ENCODE measurements at places on chromosomes 7 and 10.

GRCh38 chr10:77417806-77418640 is 219.6 kb downstream of the KCNMA1 start:
- no peak for DNase-seq

DNA sequence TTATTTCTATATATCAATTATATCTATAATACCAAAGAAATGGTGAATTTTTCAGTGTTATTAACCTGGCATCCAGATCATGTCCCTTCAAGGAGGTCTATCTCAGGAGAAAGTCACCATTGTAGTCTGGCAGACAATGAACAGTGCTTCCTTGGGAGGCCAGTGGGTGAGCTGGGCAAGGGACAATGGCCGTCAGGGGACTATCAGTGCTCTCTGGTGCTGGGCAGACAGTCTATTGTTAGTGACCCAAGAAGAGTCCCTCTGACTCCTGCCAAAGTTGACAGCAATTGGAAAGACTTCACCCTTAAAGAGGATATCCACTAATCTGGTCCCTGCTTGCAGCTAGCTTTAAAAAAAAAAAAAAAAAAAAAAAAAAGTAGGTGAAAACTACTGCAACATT is 7.1 kb downstream of the JAZF1 start:
- DNase-seq: no peak

DNA sequence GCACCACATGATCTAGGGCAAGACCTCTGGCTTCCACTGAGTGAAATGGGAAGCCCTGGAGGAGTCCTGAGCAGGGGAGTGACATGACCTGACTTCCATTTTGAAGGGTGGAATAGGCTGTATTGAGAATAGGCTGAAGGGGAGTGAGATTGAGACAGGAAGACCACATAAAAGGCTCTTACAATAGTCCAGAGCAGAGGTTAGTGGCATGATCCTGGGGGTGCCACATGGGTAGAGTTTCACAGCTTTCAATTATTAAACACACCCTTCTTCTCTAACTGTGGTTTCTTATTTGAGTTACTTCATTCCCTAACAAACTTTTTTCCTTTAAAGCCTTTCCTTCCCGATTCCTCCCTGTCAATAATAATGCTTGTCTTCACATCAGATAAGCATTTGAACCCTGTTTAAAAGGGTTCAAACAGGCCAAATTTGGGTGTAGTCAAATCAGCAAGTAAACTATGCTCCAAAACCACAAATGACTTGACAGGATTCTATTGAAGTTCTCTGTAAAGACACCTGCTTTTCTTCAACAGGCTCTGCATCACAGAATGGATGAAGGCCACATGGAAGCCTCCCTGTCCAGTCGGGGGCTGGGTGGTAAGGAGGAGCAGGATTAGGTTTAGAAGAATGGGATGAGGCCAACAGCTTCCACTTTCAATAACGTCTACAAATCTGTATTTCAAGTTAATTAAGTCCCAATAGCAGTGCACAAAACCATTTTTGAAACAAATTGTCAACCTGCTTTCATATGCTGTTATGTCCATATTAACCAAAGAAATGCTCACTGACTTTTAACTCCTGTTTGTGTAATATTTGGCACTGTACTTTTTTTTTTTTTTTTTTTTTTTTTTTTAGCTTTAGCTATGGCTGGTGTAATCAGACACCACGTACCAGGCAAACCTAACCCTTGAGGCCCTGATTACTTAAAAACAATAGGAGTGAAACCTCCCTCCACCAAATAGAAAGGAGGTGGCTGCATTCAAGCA is 131.9 kb downstream of the NRCAM start:
- no peak for DNase-seq

- DNase-seq: no peak
Observed at GRCh38 chr7:98133181-98133580, 26.5 kb downstream of the LMTK2 start.

GRCh38 chr7:99395616-99396327 is 12.6 kb downstream of the PDAP1 start:
- no peak for DNase-seq

- no peak for DNase-seq
Observed at GRCh38 chr10:71065659-71066058, 146.7 kb upstream of the UNC5B start.

GRCh38 chr7:18046601-18047000 is 19.0 kb upstream of the PRPS1L1 start:
- DNase-seq: no peak

DNA sequence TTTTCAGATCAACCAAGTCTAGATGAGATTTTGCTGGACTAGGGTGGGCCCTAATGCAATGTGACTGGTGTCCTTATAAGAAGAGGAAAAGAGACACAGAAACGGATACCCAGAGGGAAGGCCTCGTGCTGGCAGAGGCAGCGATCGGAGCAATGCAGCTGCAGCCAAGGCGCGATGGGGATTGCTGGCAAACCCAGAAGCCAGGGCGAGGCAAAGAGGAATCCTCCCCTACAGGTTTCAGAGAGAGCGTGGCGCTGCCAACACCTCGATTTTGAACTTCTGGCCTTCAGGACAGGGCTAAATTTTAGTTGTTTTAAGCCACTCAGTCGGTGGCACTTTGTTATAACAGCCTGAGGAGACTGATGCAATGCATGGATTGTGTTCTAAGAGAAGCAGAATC is 157.1 kb upstream of the RHEB start:
- no peak for DNase-seq

DNA sequence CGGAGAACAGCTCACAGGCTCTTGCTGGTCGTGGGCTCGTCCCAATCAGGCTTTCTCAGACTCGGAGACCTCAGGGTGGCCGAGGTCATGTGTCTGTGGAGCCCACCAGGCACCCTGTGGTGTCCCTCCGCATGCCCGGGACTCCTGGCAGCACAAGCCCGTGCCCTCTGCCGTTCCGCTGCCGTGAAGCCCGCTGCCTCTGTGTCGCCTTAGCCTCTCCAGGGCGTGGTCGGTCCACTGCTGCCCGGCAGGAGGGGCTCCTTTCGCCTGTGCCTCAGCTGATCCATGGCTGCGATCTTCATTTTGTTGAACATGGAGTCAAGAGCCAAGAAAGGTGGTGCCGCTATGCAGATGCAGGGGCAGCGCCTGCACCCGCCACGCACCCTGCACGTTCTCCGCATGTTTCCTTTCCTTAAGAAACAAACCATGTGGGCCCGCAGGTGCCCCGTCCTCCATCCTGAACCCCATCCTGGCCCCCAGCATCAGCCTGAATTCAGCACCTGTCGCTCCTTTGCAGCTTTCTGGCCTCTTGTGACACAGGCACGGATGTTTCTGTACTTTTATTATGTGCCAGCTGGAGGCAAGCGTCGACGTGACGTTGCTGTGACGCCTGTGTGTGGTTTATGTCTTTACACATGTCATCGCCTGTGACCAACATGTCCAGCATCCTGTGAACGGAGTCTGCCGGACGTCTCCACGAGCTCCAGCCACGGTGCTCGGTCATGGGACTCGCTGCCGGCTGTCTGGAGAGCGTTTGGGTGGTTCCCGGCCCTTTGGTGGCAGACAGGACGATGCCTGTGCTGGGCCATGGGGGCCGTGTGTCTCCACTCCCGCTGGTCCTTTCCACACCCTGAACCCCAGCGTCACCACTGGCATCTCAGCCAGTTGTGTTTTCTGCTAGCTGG is 69.9 kb downstream of the NKX6-2 start:
- no peak for DNase-seq

DNA sequence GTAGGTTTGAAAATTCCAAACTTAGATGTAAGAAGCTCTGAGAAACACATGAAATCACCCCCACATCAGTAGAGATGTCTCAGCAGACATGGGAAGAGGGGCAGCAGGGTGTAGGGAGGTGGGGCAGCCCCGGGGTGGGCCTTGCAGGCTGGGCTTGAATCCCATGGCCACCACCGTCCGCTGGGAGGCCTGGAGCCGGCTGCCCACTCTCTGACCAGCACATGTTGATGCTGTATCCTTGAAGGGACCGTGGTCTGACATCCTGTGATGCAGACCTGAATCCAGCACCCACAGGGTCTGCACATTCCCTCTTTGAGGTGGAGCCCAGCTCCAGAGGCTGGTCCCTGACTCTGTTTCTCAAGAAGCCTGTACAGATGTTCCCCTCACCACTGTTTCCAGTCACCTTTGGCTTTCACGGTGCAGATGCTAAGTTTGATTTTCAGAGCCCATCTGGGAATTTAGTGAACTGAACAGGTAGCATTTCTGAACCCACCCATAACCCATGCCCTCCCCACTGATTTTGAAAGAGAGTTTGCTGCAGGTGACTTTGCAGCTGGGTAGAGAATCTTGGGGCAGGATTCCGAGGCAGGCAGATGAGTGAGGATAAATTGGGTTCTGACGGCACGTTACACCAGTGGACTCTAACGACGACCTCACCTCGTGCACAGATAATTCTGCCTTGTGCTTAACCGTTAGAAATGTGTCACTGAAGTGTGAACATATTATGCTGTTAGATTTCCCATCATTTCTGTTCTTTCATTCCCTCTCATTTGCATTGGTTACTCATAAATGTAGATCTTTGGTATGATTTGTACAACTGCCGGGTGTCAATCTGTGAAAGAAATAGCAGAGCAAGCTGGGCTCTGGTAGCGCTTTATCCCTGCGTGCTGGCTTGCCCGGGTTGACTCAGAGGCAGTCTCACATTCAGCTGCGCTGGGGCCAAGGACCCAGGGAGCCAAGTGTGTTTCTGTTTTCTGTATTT is 45.7 kb downstream of the IKZF1 start:
- no peak for DNase-seq

- peak; percentile 43 for DNase-seq
Observed at GRCh38 chr10:105986912-105987635, 1177.4 kb downstream of the SORCS1 start.

DNA sequence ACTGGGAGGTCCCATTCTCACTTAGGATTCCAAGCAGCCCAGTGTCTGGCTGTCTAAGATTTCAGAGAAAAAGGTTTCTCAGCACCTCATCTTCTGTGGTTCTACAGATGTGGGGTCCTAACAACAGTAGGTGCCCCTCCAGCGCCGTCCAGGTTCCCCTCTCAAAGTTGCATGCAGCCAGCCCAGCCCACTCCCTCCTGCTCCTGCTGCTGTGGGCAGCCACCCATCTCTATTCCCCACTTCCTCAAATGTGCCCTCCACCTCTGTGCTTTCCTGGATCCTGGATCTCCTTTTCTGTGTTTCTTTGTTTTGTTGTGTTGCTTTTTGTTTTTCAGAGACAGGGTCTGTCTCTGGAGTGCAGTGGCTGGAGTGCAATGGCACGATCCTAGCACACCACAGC is 13.3 kb upstream of the SLC18A3 start:
- DNase-seq: no peak

DNA sequence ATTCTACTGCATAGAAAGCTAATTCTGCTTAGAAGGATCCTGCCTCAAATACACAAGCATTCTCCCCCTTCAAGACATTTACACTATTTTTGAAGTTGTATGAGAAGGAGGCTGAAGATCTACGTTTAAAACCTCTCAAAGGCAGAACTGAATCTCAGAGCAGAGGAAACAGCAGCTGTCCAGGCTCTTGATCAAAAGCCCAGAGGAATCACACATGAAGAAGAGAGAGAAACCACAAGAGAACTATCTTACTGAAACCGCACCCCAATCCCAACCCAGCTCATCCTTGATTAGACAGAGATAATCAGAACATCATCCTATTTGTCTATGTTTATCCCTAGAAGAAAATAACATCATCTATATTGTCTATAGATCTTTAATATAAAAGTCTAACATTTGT is 2.2 kb upstream of the DNAJC1 start:
- DNase-seq: no peak

DNA sequence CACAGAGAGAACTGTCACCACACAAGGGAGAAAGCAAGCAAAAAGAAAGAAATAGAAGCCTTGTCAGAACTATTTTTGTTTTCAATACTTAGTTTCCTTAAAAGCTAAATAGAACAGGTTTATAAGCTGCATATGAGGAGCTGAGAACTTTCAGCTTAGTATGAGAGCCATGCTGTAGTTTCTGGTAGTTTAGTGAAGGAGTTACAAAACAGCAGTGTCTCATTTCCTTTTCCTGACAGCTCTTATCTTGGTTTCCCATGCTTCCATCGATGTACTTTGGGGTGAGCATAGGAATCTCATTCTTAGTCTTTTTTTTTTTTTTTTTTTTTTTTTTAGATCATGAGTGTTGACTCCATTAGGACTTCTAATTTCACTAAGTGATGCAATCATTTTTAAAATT is 8.6 kb upstream of the CHRM2 start:
- no peak for DNase-seq

- DNase-seq: no peak
Observed at GRCh38 chr7:31254926-31255325, 85.6 kb downstream of the NEUROD6 start.

- DNase-seq: no peak
Observed at GRCh38 chr10:128013626-128014025, 106.7 kb downstream of the PTPRE start.

DNA sequence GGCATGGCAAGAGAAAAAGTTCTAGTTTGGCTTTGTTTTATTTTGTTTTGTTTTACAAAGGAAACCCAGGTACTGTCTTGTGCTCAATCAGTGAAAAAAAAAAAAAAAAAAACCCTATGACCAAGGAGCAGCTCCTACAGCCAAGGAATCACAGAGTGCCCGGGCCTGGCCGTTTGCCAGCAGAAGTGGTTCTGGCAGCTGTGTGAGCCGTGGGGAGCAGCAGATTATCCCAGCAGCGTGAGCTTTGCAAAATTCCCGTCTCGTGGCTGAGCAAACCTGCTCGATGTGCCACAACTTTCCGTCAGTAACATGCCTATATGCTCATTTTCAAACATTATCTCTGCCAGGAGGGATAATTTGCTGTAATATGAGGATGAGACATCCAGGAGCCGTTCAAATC is 293.7 kb downstream of the POU6F2 start:
- DNase-seq: peak; percentile 83

- DNase-seq: no peak
Observed at GRCh38 chr7:121519548-121520521, 123.7 kb upstream of the FAM3C start.

- no peak for DNase-seq
Observed at GRCh38 chr7:91683823-91684222, 196.7 kb downstream of the MTERF1 start.

DNA sequence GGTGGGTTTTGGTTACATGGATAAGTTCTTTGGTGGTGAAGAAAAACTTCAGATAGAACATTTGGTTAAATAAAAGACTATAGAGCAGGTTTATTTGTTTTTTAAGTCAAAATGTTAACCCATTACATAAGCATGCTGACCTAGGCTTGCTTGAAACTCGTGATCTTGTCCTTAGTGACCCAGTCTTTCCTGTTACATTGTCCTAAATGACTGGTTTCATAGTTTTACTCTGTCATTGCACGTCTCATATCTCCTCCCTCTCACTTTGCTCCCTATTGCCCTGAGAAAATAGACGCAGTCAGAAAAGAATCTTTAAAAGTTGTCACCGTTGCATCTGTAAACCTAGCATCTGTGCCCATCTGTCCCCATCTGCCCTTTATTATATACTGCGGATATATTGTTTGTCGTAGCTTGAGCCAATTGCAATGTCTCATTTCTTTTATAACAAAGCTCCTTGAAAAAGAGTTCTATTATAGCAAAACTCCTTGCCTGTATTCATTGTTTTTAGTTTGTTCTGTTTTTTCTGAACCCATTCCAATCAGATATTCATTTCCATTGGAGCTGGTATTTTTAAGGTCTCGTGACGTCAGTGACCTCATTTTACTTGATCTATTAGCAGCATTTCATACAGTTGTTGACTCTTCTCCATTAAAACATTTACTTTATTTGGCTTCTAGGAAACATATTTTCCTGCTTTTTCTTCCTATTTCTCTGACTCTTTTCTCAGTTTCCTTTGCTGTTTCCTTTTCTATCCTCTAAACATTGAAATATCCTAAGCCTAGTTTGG is 57.3 kb downstream of the HELLS start:
- no peak for DNase-seq

GRCh38 chr7:80954191-80954590 is 35.3 kb upstream of the SEMA3C start:
- no peak for DNase-seq
